Upper lobe of left lung (tissue), 6 donors: ENCODE measurements at places on chromosomes 5 and 9.

DNA sequence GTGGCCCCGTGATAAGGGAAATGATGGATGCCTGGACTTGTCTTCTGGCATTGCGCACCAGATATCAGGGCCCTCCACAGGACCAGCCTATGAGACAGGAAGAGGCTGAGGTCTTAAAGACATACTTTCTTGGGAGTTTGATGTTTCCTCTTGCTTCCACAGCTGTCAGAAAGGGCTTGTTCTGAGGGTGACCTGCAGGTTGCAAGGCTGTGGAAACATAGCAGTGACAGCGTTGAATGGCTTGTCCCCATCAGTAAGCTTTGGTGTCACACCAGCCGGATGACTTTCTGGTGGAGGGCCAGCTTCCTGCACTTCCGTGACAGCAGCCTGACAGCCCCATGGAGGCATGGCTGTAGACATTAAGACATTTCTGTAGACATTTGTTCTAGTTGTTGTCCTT is 143.2 kb downstream of the C9orf152 start:
- peaks cover 5% of the 10 kb centered on the region for H3K36me3 ChIP-seq
- H3K27me3 ChIP-seq: no peaks in the 10 kb centered on the region
- peak overlapping the region; percentile 26 for H3K27ac ChIP-seq
- peaks cover 46% of the 10 kb centered on the region for H3K4me1 ChIP-seq
- H3K4me3 ChIP-seq: no peak overlapping the region

DNA sequence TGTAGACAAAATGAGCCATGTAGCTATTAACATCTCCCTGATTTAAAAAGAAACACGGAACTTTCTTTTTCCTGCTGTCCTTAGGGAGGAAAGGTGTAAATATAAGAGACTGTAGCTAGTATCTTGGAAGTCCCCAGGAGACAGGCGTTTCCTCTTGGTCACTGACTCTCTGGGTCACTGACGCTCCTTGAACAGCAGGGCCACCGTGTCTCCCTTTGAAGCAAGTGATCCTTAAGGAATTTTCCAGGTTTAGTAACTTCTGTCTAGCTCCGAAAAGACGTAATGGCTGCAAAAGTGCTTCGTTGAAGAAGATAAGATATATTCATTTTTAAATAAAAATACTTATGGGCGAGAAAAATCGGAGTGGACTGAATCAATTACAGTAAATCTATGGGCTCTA is 745 bp upstream of the CLTA start:
- H3K36me3 ChIP-seq: no peaks in the 10 kb centered on the region
- peak overlapping the region; percentile 94 for H3K27ac ChIP-seq
- H3K4me3 ChIP-seq: peak overlapping the region; percentile 63
- no peaks in the 10 kb centered on the region for H3K27me3 ChIP-seq

DNA sequence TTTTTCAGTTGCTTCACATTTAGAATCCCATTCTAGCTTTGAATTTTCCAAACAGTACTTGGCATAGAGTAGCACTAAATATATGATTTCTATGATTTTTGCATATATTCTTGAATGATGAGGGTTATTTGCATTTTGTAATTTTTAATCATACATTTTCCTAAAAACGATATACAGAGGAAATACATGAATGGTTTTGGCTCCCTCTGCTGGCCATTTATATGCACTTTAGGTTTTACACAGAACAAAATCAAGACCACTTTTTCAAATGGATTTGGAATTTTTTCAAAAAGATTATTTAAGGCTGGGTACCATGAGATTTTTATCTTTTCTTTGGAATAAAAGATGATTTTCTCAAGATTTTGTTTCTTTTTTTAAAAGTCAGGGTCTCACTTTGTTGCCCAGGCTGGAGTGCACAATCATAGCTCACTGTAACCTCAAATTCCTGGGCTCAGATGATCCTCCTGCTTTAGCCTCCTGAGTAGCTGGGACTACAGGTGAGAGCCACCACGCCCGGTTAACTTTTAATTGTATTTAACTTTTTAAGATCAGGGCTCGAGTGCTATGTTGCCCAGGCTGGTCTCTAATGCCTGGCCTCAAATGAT is 16.7 kb upstream of the COMMD10 start:
- no peak overlapping the region for H3K27ac ChIP-seq
- H3K4me1 ChIP-seq: no peaks in the 10 kb centered on the region
- DNase-seq: no peak
- no peaks in the 10 kb centered on the region for H3K27me3 ChIP-seq

DNA sequence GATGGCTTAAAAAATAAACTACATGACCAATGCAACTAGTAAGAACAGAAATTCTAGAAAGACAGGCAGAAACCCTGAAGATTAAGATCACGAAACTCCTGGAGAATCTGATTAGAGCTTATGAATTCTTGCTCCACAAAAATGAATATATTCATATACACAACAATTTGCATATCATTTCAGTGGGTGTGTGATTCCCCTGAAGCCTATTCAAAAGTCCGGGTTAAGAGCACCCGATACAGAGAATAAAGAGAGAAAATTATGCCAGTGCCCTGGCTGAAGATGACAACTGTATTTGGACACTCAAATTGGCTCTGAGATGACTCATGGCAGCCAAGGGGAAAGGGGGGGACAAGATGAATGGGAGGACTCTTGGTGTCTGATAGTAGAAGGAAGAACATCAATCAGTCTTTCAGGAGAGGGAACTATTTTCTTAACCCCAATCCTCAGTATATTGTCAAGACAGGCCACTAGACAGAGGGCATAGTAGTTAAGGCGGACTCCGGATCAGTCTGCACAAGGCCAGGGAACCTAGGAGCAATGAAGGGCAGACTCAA is 6.0 kb downstream of the TMOD1 start:
- H3K27ac ChIP-seq: no peak overlapping the region
- DNase-seq: no peak
- H3K4me3 ChIP-seq: no peak overlapping the region
- no peaks in the 10 kb centered on the region for H3K36me3 ChIP-seq
- no peaks in the 10 kb centered on the region for H3K27me3 ChIP-seq
- H3K4me1 ChIP-seq: peaks cover 12% of the 10 kb centered on the region

DNA sequence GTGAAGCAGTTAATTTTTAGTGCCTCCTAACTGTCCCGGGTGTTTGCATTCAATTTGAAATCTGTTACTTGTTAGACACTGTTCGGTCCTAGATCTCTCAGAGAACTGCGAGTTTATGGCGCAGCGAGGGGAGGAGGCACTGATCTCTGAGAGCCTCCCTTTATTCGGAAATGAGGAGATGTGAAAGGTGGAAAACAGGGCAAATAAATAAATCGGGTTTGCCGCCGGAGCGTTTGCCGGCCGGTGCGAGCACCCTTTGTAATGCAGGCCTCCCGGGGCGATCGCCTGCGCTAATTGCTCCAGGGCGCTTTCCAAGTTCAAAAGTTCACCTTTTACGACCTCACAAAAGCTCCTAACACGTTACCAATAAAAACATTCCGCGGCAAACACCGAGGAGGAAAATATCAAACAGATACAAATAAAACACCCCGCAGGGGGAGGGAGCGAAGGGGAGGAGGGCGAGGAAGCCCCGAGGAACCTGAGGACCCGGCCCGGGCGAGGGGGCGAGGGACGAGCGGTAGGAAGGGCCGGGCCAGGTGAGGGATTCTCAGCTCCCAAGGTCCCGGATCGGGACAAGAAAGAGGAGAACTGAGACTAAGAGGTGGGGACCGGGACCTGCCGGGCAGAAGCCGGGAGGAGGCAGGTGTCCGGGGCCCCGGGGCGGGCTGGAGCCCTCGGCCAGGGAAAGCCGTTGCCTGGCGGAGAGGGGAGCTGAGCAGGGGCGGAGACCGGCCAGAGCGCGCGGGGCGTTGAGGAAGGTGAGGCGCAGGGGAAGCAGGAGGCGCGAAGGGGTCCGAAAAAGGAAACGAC is 1.4 kb downstream of the NR6A1 start:
- peaks cover 25% of the 10 kb centered on the region for H3K4me1 ChIP-seq
- no peaks in the 10 kb centered on the region for H3K36me3 ChIP-seq

- H3K4me3 ChIP-seq: no peak overlapping the region
- peak; percentile 42 for DNase-seq
- H3K27ac ChIP-seq: no peak overlapping the region
- no peaks in the 10 kb centered on the region for H3K27me3 ChIP-seq
- no peaks in the 10 kb centered on the region for H3K4me1 ChIP-seq
These were observed 13.5 kb downstream of the COL5A1 start for GRCh38 chr9:134655101-134655500.

GRCh38 chr5:42810834-42811590 is 680 bp downstream of the SELENOP start:
- H3K36me3 ChIP-seq: no peaks in the 10 kb centered on the region
- peaks cover 12% of the 10 kb centered on the region for H3K4me1 ChIP-seq
- H3K4me3 ChIP-seq: peak overlapping the region; percentile 56
- H3K27me3 ChIP-seq: no peaks in the 10 kb centered on the region
- H3K27ac ChIP-seq: peak overlapping the region; percentile 71
- DNase-seq: no peak

DNA sequence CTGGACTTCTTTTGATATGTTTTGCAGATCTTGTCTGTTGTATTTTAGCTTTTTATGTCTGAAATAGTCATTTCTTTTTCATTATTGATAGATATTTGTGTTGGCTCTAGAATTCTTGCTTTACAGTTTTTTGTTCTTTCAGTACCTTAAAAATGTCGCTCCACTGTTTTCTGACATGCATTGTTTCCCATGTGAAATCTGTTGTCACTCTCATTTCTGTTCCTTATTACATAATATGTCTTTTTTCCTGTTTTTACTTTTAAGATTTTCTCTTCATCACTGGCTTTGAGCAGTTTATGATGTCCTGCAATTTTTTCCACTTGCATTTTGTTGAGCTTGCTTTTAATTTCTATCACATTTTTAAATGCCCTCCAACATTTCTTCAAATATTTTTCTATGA is 270.4 kb upstream of the TARS1 start:
- no peak for DNase-seq
- no peak overlapping the region for H3K4me3 ChIP-seq
- no peaks in the 10 kb centered on the region for H3K4me1 ChIP-seq
- H3K36me3 ChIP-seq: no peaks in the 10 kb centered on the region

DNA sequence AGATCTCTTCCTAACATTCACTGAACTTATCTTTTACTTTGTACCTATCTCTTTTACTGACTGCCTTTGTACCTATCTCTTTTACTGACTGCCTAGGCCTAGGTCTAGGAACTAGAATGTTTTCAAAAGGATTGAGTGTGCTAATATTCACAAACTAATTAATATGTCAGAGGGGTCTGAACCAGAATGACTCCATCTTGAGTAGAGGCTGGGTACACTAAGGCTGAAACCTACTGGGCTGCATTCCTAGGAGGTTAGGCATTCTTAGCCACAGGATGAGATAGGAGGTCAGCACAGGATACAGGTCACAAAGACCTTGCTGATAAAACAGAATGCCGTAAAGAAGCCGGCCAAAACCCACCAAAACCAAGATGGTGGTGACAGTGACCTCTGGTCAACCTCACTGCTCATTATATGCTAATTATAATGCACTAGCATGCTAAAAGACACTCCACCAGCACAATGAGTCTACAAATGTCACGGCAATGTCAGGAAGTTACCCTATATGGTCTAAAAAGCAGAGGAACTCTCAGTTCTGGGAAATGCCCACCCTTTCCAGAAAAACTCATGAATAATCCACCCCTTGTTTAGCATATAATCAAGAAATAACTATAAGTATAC is 2.5 kb upstream of the RHOBTB3 start:
- no peak overlapping the region for H3K27ac ChIP-seq
- no peaks in the 10 kb centered on the region for H3K27me3 ChIP-seq
- H3K4me3 ChIP-seq: no peak overlapping the region
- no peak for DNase-seq

- no peaks in the 10 kb centered on the region for H3K36me3 ChIP-seq
- H3K4me3 ChIP-seq: no peak overlapping the region
- H3K27ac ChIP-seq: no peak overlapping the region
- no peaks in the 10 kb centered on the region for H3K27me3 ChIP-seq
- peaks cover 6% of the 10 kb centered on the region for H3K4me1 ChIP-seq
These were observed 12.8 kb upstream of the RXRA start for GRCh38 chr9:134313470-134313869.

DNA sequence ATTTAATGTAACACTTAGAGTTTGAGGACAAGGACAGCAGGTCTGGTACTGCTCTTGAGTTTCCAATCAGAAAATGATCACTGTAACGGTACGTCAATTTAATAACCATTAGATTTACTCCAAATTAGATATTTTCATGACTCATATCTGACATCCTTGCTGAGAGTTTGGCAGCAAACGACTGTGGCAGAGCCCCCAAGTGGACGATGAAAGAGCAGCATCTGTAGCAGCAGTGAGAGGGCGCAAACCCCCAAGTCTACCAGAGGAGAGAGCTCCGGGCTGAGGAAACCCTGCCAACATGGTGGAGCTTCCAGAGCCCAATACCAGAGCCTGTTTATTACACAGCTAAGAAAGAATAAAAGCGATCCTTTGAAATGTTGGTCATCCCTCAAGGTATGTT is 73.2 kb upstream of the EPB41L4A start:
- no peaks in the 10 kb centered on the region for H3K4me1 ChIP-seq
- no peak overlapping the region for H3K4me3 ChIP-seq
- H3K36me3 ChIP-seq: no peaks in the 10 kb centered on the region
- DNase-seq: peak; percentile 46

GRCh38 chr9:77922591-77922990 is 109.0 kb downstream of the GNAQ start:
- H3K27me3 ChIP-seq: no peaks in the 10 kb centered on the region
- DNase-seq: no peak
- H3K4me1 ChIP-seq: peaks cover 15% of the 10 kb centered on the region
- H3K36me3 ChIP-seq: peaks cover 12% of the 10 kb centered on the region

DNA sequence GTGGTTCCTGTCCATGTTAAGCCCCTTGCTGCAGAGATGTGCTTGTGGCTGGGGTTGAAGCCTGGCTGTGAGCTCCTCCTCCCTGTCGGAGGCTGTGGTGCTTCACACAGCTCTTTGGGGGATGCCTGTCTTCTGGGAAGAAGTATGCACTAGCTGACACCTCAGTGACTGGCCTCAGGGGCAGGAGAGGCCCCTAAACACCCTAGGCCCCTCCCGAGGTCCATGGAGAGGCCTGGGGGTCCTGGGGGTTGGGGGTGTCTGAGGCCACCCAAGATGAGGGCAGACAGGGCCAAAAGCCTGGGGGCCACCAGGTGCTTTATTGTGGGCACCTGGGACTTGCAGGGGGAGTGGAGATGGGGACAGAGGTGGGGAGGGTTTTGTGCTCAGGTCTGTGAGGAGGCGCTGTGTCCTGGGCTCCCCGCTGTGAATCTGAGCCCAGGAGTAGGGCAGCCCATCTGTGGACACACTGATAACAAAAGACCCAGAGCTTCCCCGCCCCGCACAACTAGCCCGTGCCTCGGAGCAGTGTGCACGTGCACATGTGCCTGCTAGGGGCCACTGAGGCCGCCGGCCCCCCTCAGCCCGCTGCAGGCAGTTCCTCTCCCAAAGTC is 92.0 kb downstream of the PHF2 start:
- no peaks in the 10 kb centered on the region for H3K4me1 ChIP-seq
- DNase-seq: peak; percentile 75
- H3K36me3 ChIP-seq: peaks cover 2% of the 10 kb centered on the region
- no peaks in the 10 kb centered on the region for H3K27me3 ChIP-seq
- no peak overlapping the region for H3K27ac ChIP-seq
